ENCODE measurements at places on chromosomes 4 and X.

GRCh38 chr4:176810481-176811249, 17.9 kb upstream of the VEGFC start:
- DNase-seq: no peak

GRCh38 chr4:137213372-137214173, 318.7 kb downstream of the PCDH18 start:
- DNase-seq: no peak

DNA sequence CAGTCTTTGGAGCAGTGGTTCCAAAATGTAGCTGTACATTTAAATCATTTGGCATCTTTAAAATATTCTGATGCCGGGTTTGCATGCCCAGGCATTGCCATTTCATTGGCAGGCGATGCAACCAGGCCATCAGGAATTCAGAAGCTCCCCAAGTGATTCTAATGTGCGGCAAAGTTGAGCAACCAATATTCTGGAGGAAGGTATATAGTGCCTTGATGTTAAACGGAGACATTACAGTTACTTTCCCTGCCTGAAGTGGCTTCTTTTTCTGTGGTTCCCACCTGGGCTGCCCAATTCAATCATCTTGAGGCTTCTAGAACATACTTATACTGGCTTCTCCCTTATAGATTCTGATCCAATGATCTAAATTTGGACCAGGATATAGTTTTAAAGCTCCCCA, 68.7 kb upstream of the PGM2 start:
- DNase-seq: no peak

DNA sequence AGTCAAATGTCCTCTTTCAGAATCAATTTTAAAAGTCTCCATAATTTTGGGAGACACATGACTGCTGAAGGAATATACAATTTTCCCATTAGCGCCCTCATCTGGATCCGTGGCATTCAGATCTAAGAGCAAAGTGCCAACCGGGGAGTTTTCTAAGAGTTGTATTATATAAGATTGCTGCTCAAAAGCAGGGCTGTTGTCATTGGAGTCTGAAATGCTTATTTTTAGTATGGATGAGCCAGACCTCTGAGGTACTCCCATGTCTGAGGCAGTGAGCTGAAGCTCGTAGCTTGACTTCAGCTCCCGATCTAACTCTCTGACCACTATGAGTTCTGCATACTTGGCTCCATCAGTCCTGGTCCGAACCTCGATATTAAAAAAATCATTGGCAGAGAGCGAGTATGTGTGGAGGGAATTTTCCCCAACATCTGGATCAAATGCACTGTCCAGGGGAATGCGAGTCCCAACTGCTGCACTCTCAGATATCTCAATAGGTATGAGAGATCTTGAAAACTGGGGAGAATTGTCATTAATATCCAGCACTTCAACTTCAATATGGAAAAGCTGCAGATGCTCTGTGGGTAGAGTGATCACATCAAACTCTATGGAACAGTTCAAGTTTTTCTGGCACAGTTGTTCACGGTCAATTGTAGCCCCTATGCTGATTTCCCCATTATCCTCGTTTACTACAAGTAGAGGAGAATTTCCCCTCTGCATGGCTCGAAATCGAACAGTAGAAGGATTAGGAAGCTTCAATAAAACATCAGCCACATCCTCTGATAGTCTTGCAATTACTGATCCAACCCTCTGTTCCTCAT, 917 bp downstream of the PCDH18 start:
- no peak for DNase-seq

DNA sequence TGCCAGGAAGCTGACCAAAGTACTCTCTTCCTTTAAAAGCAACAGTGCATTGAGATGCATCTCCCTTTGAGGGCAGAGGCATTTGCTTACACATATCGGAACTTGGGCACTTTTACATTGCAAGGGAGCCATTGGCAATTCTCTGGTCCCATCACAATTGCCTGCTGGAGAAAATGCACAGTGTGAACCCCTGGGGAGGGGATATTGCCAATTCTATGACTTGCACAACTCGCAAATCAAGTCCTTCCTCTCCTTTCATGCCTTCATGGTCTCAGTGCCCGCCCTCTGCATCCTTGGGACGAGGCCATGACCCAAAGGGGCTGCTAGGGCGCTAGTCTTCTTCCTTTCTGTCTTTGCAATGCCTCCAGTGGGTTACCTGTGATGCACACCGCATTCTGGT, 14.9 kb upstream of the PDZD4 start:
- DNase-seq: no peak

DNA sequence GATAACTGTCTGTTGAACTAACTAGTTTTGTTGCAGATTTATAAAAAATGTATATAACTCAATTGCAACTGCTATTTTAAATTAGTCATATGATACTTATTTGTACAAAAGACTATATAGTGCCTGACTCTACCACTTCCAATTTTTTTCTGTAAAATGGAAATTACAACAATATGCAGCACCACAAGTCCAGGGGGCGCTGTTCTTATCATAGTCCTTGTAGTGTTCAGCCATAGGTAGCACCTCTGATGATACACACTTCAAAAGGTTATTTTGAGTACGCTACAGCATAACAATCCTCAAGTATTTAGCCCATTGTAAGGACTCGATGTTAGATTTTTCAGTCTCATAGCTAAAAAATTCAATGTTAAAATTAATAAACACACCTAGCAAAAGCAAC, 174.9 kb downstream of the CORIN start:
- DNase-seq: no peak

DNA sequence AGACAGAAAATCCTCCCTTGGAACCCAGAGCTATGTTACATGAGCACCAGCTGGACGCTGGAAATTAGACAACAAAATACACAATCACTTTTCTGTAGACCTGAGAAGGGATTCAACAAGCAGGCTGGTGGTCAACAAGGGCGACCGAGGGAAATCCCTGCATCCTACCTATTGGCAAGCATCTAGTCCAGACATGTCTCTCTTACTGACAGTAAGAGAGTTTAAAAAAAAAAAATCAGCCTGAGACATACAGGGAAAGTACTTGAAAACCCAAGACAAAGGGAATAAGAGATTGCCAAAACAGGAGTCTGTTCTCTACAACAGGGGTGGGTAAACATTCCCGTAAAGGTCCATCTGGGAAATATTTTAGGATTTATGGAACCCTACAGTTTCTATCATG, 108.0 kb downstream of the KDR start:
- no peak for DNase-seq

DNA sequence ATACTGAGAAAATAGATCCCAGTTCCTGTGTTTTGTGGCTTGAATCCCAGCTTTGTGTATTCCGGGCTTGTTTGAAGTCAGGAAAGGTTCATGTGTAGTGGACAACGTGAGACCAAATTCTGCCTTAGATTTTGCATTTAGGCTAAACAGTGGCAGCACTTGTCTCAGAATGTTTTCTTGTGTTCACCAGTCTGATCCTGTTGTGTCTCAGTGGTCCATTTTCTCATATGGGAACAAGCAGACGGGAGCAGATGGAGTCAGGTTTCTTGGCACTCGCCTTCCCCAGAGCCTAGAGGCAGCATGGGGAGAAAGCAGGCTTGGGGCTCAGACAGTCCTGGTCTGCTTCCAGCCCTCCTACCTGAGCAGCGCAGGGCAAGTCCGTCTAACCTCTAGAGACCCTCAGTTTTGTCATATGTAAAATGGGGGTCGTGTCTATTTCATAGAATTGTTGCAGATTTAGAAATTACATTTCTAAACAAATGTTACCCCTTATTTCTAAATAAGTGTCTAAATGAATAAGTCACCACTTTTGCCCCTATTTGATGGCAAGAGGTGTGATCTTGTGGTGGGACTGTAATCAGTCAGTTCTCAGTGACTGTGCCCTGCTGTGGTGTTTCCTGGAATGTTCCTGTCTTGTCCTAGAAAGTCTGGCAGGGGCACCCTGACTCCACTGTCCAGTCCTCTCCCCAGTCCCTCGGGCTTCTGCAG, 28.3 kb upstream of the MSANTD1 start:
- no peak for DNase-seq

- DNase-seq: no peak
Observed at GRCh38 chrX:102845020-102845419, 92.1 kb upstream of the RAB40AL start.

GRCh38 chr4:99248714-99249113, 29.7 kb upstream of the ADH6 start:
- DNase-seq: no peak

- no peak for DNase-seq
Observed at GRCh38 chr4:81494031-81494431, 22.3 kb upstream of the RASGEF1B start.

GRCh38 chrX:51665981-51666380, 16.6 kb downstream of the CENPVL2 start:
- DNase-seq: no peak

GRCh38 chrX:49291615-49292337, 11.7 kb upstream of the GAGE10 start:
- DNase-seq: peak; percentile 66

DNA sequence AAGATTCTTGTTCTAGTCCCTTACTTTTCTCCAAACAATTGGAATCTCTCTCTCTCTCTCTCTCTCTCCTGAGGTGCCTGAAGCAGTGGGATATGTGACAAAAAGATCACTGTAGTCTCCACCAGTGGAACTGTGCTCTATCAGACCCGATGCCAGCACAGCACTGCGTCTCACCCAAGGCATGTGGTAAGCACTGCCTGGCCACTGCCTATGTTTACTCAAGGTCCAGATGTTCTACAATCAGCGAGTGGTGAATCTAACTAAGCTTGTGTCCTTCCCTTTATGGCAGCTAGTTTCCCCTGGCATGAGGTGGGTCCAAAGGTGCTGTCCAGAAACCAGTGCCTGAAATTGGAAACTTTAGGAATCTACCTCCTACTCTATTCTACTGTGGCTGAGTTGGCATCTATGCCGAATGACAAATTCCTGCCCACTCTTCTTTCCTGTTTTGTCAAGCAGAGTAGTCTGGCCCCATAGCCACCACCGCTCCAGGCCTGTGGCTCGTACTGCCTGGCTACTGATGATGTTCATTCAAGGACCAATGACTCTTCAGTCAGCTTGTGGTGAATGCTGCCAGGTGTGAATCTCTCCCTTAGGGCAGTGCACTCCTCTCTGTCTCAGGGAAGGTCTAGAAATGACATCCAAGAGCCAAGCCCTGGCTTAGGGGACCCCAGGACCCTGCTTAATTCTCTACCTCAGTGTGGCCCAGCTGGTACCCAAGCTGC, 416.5 kb downstream of the TEX13C start:
- no peak for DNase-seq

DNA sequence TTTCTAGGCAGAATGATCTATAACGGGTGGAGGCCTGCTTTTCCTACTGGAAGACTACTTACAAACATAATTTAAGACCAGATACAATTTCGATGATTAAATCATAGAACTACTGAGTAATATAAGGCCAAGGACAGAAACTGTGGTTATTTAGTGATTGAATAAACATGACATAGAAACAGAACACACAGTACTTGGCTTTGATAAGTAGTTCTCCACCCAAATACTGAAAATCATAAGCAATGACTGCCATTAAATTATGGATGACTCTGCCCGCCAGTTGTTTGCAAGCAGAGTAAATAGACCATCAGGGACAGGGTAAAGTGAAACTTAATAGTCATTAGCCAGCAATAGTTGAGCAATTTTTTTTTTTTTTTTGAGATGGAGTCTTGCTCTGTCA, 17.2 kb upstream of the SMIM14 start:
- no peak for DNase-seq

All from stimulated activated CD4-positive, alpha-beta T cell treated with anti-CD3 and anti-CD28 coated beads, Interleukin-12 subunit alpha, Interleukin-12 subunit beta, amount 100 ng/mL, for 4 hours (primary cell).